ENCODE measurements at places on chromosomes 11 and 22.
A peak's percentile ranks its signal among the peaks of the same experiment; 100 is the strongest.

- DNase-seq, result no peak
Measured at GRCh38 chr11:87892291-87892690, 283.0 kb downstream of the RAB38 start.

DNA sequence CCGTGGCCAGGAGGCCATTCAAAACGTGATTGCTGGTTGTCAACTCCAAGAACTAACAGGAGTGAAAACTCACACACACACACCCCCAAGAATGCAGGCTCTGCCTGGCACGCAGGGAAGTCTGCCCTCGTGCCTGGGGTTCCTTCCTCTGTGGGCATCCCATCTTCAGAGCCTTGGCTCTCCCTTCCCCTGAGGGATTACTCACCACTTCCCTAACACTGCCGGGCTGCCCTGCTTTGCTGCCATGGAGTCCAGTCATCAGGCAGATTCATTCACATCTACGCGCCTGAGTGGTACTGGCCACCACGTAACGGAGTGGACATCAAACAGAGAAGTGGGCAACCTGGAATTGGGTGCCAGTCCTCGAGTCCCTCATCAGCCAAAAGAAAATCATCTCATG lies 120.7 kb upstream of the TMEM45B start:
- DNase-seq, result peak; percentile 20

GRCh38 chr22:22925805-22926369 lies 38.3 kb downstream of the IGLL5 start:
- no peak for DNase-seq

DNA sequence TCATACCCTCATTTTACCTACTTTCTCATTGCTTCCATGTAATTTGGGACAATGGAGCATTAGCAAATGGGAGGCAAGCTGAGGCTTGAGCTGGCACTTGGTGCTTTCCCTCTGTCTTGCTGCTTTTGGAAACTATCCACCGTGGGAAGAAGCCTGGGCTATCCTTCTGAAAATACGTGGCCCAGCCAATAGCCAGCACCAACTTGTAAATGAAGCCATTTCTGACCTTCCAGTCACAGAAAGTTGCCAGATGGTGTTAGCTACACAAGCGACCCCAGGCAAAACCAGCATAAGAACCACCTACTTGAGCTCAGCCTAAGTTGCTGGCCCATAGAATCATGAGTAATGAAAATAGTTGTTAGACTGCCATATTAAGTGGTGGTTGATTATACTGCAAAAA lies 18.5 kb upstream of the SPON1 start:
- no peak for DNase-seq

GRCh38 chr11:28738549-28738948 lies 630.4 kb downstream of the METTL15 start:
- DNase-seq, result no peak

GRCh38 chr11:7559398-7560283 lies 45.8 kb downstream of the PPFIBP2 start:
- no peak for DNase-seq

- DNase-seq, result no peak
Measured at GRCh38 chr11:69436041-69436982, 45.2 kb upstream of the LINC01488 start.

GRCh38 chr11:99841885-99842284 lies 821.1 kb downstream of the CNTN5 start:
- no peak for DNase-seq

GRCh38 chr11:27392278-27393114 lies 29.5 kb upstream of the CCDC34 start:
- DNase-seq, result no peak

DNA sequence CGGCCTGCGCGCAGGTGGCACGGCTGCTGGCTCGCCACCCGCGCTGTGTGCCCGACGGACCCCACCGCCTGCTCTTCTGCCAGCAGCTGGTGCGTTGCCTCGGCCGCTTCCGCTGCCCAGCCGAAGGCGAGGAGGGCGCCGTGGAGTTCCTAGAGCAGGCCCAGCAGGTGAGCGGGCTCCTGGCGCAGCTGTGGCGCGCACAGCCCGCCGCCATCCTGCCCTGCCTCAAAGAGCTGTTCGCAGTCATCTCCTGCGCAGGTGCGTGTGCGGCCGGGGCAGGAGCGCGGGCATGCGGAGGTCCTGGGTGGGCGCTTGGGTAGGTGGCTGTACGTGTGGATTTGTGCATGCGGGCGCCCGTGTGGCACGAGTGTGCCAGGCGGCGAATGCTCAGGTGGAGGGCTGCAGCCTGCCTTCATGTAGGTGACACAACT lies 8.0 kb downstream of the USP35 start:
- no peak for DNase-seq

DNA sequence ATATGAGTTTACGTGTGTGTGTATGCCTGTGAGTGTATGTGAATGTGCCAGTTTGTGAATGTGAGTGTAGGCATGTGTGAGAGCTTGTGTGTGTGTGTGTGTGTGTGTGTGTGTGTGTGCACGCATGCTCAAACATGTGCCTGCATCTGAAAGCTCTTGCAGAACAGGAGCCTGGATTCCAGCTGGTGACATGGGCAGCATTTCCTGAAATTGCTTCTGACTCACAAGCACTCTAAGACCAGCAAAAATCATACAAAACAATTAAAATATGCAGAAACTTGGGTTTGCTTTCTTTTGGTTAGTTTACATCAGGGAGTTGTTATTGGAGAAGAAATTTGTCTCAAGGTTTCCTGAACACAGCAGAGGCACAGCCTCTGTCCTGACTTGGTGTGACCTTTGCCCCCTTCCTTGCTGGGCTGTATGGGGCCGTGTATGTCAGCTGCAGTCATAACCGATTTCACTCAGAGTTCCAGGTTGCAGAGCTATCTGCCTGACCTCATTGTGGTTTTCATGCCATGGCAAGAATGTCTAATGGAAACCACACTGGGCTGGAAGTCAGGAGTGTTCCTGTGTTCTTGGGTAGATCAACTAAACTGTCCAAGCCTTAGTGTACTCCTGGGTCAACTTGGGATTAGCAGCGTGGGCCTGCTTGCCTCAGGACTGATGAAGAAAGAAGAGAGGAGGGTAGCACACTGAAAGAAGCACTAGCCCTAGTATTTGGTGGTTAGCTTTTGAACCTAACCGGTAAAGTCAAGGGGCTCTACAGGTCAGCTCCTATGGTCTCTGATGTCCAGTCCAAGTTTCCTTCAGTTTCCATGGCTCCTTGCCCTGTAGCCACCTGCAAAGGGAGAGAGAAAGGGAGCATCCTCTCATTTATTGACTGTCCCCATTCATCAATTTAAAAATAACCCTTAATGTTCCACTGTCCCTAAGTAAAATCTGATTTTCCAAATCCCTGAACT lies 143.7 kb downstream of the SNX19 start:
- DNase-seq, result peak; percentile 51

DNA sequence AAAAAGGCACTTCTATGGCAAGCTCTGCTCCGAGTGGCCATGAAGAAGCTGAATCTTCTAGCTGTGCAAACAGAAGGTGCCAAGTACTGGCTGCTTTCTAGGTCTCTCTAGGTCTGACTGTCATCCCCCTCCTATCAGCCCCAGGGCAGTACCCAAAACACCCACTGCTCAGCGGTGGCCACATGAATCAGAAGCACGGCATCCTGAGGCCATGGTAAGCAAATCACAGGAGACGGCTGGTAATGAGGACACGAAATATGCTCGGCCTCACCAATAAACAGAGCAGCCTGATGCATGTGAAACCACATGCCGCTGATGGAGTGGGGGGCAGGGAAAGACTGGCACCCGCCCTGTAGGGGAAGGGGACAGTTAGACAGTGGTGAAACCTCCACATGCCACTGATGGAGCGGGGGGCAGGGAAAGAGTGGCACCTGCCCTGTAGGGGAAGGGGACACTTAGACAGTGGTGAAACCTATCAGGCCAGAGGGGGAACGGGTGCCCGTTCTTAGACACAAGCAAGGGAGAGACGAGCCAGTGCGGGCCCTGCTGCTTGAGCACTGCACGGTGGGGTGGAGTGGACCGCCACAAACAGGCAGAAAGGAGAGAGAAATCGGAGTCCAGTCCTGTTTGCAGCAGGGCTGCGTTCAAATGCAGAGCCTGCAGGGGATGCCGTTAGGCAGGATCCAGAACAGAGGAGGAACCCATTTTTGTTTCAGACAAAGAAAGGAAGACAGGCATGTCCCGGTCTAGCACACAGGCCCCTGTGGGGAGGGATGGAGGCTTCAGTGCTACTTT lies 29.9 kb upstream of the MOB2 start:
- peak; percentile 59 for DNase-seq

GRCh38 chr22:11253000-11253511 lies 4274.9 kb upstream of the OR11H1 start:
- no peak for DNase-seq
